ENCODE measurements at places on chromosomes 1 and 21.

DNA sequence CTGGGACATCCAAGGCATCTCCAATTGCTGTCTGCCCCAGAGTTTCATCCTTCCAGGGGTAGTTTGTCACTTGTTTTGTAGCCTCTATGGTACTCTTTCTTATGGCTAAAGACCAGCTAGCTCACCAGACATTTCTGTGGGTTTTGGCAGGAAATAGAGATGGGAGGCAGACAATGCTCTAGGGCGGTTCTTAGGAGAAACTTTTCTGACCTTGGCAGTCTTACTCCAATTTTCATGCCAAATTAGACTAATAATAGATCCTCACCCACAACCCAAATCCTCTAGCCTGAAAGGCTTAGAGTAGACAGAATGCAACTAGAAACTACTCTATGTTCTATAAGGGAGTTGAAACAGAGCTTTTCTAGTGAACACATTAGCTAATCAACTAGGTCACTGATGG is 69.8 kb downstream of the LRIG2 start:
- DNase-seq = no peak

GRCh38 chr21:32393677-32394001 is 827 bp upstream of the URB1 start:
- no peak for DNase-seq

DNA sequence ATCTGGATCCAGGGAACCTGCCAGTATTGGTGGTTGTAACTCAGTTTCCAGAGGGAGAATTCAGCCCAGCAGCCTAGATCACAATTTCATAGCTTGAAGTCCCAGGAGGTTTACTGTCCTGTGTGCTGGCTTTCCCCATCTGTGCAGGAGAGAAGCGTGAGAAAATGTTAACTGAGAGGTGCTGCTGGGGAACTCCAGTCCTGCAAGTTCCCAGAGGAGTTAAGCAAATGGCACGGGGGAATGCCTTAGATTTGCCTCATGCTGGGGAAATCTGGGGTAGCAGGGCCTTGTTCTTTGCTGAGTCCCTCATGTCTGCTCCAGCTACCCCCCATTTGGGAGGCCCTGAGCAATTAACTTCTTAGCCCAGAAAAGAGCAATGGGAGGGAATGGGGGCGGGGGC is 25.1 kb upstream of the SLAMF6 start:
- DNase-seq = no peak

- peak; percentile 98 for DNase-seq
These were observed at the start of gene SRSF11 for GRCh38 chr1:70221238-70222121. Gene SRSF11, plus strand, starts transcription at chr1:70221380. Its CDS starts 257 bp downstream, at chr1:70221637.

GRCh38 chr1:242567596-242567995 is 43.1 kb upstream of the PLD5 start:
- no peak for DNase-seq

DNA sequence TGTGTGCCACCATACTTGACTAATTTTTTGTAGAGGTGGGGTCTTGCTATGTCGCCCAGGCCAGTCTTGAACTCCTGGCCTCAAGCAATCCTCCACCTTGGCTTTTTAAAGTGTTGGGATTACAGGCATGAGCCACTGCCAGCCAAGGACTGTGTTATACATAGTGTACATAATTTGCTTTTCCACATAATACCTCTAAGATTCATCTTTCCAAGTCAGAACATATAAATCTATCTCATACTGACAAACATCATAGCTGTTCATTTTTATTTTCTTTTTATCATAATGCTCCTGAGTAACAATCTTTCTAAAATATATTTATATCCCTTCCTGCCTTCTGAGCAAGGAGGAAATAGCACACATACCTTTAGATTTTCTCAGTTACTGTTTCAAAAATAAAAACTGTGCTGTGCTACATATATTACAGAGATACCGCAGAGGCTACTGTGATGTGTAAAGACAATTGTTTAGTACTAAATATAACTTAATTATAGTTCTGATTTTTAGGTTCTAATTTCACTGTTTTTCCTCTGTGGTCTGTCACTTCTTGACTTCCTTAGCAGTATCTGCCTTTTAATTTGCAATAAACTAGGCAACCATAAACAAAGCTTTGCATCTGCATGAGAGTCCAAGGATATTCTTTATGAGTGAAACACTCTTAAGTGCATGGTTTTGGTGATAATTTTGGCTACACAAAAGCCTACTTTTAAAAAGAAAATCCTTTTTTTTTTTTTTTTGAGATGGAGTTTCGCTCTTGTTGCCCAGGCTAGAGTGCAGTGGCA is 59.3 kb downstream of the EYA3 start:
- DNase-seq = no peak

DNA sequence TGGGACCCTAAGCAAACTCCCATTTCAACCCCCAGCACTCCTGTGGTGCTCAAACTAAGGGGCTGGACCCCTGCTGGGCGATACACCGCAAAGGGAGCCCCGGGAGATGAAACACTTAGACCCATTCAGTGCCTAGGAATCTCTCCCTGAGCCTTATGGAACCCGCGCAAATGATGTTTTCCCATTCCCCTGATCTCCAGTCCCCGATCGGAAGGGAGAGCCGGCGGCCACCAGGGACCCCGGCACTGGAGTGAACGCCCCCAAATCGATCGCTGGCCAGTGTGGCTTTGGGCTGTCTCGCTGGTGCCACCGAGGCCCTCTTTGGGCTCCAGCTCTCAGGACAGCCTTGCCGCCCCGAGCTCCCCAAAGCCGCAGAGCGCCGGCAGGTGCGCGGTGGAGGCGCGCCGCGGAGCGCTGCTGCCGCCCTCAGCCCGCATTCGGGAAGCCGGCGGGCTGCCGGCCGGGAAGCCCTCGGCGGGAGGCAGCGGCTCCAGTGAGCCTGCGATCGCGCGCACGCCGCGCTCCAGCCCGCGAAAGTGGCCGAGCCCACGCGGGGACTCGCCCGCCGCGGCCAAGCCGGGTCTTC is 1.1 kb downstream of the PLXNA2 start:
- peak; percentile 16 for DNase-seq

DNA sequence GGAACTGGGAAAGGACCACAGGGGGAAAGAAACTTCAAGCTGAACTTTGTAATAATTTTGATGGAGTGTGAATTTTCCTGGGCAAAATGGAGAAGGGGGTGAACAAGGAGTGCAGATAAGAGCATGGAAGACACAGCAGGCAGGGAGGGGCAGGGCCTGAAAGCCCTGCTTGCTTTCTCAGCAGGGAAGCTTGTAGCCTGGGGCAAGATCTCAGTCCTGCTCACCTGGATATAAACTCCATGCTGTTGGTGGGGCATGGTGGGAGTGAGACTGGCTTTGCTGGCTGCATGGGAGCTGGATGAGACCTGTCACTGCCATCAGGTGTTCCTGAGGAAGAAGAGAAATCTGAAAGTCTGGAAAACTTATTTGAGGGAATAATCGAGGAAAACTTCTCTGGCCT is 58.7 kb upstream of the RC3H1 start:
- DNase-seq = no peak

DNA sequence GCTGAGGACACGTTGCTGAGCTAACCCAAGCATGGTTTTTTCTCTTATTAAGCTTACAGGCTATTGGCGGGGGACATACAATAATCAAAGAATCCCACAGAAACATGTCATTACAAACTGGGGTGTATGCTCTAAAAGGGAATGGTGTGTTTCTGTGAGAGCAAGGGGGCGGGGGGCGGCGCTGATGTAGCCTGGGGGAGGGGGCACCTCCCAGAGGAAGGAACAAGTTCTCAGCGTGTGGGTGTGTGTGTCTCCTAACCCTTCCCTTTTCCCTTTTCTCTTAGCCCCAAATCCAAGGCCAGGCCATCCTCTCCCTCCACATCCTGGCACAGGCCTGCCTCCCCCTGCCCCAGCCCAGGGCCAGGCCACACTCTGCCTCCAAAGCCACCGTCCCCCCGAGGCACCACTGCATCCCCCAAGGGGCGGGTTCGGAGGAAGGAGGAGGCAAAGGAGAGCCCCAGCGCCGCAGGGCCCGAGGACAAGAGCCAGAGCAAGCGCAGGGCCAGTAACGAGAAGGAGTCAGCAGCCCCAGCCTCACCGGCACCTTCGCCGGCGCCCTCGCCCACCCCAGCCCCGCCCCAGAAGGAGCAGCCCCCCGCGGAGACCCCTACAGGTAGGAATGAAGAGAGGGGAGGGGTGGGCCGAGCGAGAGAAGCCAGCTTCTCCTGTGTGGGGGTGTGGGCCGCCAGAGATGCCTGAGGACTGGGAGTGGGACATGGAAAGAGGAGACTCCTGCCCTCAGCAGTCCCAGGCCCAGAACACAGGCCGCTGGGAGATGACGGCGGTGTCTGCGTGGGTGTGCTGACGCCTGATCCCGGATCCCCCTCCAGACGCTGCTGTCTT is 21.9 kb downstream of the MAP7D1 start:
- DNase-seq = no peak

DNA sequence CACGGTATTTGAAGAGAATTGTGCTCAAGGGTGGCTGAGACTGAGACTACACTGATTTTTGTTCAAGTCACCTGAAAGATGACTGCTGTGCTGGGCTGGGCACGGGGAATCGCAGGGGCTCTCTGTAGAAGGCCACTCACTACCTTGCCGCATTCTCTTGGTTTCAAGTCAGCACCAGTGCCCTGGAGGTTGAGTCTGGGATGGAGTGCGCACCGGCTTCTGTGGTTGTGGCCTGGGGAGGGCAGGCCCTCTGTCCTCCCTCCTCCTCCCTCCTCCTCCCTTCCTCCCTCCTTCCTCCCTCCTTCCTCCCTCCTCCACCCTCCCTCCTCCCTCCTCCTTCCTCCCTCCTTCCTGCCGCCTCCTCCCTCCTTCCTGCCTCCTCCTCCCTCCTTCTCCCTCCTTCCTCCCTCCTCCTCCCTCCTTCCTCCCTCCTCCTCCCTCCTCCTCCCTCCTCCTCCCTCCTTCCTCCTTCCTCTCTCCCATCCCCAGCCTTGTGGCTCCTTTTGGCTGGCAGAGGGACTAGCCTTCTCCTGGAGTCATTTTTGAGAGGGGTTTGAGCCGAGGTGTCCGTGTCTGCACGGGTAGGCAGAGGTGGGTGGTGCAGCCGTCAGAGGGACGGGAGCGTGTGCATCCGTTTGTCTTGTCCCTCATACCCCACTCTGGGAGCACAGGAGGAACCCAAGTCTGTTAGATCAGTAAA is 9.5 kb downstream of the RER1 start:
- DNase-seq = no peak

GRCh38 chr1:36306210-36306901 is at the start of gene SH3D21:
Gene SH3D21, plus strand, starts transcription at chr1:36306368. Its CDS starts 53 bp downstream, at chr1:36306421.
- DNase-seq = peak; percentile 46

Data from HAP-1 (cell line).